ENCODE measurements at places on chromosomes 3 and 15. TPM values are rescaled to one million over a fixed set of nuclear protein-coding genes. Genes with fewer than 3 reads are reported as not detected.
A peak's percentile ranks its signal among the peaks of the same experiment; 100 is the strongest.

DNA sequence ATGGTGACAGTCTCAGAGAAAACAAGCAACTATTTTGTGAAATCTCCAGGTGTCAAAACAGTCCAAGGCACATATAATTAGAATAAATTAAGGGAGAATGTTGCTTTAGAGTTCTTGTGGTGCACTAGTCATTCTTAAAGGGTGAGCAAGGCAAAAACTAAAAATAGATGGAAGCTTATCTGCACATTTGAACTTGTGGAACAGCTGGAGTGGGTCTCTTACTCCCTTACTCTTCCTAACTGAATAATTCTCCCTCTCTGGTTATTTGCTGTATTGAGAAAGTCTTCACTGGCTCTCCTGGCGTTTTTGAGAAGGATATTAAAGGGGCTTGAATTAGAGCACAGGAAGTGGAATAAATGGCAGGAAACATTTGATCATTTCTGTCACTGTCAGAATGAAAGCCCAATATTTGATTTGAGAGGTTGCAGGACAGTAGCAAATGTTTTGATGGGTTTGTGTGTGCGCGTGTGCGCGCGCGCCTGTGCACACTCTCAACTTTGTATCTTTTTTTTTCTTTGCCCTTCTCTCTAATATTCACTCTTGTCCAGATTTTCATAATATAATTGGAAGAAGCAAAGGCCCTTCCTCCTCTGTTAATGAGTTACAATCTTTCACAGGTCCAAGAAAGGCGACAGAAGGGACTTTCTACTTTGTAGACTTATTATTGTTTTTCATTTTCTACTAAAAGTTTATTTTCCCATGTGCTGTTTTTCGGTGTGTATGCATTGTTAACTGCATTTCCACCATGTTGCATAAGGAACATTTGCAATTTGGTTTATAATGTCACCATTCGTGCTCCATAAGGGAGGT lies 40.9 kb downstream of the AKAP13 start:
- no peak for DNase-seq

The WDR72 gene
- total RNA-seq: 1.7 TPM

DNA sequence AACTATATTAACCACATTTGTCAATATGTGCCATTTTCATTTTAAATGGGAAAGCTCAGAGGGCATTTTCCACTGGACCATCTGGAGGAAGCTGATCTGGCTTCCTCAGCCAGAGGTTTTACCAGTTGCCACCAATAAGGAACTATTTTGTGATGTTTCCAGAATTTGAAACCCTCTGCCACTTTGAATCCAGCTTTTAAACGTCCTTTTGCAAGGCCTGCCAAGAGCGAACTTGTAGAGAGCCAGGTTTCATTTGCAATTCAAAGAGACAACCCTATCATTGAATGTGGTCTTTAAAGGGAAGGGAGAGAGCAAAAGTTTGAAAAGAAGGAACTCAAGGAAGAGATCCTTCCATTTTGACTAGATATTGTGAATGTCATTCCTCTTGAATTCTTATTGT lies 123.3 kb upstream of the CHL1 start:
- DNase-seq: no peak

GRCh38 chr3:134817297-134817696 lies 22.2 kb downstream of the EPHB1 start:
- no peak for DNase-seq

- DNase-seq: no peak
Observed at GRCh38 chr3:69389520-69390248, 3.8 kb upstream of the FRMD4B start.

DNA sequence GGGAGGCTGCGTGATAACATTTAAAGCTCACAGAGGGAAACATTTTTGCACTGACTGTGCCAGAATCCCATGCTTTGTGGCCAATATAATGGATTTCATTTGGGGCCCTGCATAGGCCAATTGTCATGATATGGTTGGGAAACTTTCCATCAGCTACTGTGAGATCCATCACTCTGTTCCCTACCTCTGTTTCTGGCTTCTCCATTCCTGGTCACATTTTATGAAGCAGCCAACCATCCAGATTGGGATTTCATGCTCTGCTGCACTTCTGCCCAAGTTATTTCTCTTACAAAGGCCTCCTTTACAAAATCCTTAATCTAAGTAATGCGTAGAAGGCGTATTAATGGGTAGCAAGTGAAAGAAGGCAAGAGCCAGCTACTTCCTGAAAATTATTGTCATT lies 221.1 kb downstream of the LRTM1 start:
- no peak for DNase-seq

DNA sequence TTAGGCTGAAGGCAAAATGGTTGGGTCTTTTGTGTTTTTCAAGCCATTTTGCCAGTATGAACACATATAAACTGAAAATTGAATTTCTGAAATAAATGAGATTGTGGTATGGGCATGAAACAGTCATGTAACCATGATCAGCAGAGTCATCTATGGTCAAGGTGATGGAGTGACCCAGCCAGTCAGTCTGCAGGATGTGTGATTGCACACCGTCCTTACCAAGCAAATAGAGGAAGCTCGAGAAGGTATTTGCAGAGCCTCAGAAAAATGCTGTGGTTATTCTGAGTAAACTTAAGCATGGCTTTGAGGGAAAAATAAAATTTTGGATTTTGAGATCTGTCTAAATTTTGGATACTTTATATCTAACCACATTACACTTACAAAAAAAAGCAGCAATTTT lies 95.9 kb upstream of the RNF7 start:
- no peak for DNase-seq

GRCh38 chr3:29683018-29683993 lies 402.4 kb downstream of the RBMS3 start:
- DNase-seq: no peak

DNA sequence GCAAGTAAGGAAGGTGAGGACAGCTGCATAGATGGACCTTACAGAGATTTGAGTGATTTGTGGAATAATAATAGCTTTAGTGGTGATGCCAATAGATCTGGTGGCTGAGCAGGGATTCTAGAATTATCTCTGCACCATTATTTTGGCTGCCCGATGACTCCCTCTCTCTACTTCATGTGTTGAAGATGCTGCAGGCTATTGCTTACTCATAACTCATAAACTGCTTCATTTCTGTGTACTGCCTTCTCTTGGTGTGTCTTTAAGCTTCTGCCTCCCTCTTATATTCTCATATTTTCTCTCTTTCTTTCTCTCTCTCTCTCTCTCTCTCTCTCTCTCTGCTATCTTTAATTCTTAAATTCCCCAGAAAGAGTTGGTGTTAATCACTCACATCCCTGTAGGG lies 256.0 kb upstream of the TRIM42 start:
- DNase-seq: no peak

DNA sequence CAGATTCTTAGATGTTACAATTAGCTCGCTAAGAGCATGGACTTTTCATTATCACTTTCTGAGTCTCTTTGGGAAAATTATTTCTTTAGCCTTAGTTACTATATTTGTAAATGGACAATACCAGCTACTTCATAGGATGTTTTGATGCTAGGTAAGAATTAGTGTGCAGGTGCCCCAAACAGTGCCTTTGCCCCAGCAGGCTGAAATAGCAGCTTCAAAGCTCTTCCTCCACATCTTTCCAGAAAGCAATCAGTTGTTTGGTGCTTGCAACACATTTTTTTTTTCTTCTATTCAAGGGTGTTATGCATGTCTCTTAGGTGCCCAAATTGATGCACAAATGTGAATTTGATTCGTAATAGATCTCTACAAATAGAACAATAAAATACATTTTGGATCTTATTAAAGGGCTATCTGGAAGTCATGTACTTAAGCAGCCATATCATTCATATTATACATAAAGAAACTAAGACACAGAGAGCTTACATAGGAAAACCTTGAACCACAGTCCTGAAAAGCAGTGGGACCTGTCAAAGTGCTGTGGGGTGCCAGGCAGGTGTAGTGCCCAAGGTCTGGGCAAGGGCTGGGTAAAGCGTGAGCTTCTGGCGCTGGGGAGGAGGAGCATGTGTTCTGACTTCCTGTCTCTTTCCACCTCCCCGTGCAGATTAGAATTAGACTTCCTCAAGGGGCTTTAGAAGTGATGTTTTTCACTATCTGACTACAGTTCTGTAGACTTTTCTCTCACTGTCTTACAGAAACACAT lies 62.9 kb downstream of the FNDC3B start:
- no peak for DNase-seq

GRCh38 chr15:71715914-71716313 lies 94.4 kb upstream of the NR2E3 start:
- no peak for DNase-seq

The SETMAR gene
- 39.4 TPM for total RNA-seq

The NR1I2 gene
- total RNA-seq: 0.26 TPM

- no peak for DNase-seq
Observed at GRCh38 chr3:188476935-188477334, 323.0 kb downstream of the LPP start.

- DNase-seq: peak; percentile 45
Observed at GRCh38 chr3:66378256-66378655, 122.6 kb downstream of the LRIG1 start.

GRCh38 chr3:188916934-188917401 lies 254.8 kb upstream of the TPRG1 start:
- DNase-seq: no peak

DNA sequence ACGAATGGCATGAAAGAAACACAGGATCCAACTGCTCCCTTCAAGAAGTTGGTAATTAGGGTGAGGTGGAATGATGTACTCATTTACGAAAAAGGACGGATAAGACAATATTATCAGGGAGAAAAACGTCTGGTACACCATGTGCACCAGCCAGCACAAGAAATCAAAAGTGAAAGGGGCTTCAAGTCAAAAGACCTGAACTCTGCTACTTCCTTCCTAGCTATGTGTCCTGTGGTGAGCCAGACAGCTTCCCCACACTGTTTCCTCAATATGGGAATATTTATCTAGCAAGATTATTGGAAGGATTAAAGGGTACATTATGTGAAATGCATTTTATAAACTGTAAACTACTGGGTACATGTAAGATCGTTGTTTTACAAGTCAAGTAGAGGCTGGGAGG lies 33.9 kb downstream of the RAB27A start:
- no peak for DNase-seq

DNA sequence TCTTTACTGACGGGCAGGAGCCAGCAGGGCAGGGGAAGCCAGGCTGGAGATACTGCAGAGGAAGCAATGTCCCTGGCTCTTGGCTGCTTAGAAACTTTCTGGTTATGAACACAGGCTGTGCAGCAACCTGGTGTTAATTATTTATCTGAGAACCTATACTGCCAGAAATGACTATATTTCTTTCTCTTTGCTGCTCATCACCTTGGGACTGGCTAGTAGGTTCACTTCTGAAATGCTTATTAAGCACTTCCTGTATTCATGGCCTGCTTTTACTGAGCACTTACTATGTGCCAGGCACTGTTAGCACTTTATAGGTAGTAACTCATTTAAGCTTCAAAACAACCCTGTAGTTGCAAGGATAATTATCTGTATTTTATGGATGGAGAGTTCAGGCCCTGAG lies 57.6 kb downstream of the RAB11A start:
- DNase-seq: no peak

The RHOA gene
- 361 TPM for total RNA-seq

The CTDSPL gene
- total RNA-seq: 36.8 TPM

The KY gene
- 0.52 TPM for total RNA-seq

The SPSB4 gene
- 35.1 TPM for total RNA-seq

The DOCK3 gene
- total RNA-seq: 5.0 TPM

GRCh38 chr3:170420307-170420821 lies 1.7 kb downstream of the CLDN11 start:
- no peak for DNase-seq

The TICRR gene
- total RNA-seq: 44.9 TPM

DNA sequence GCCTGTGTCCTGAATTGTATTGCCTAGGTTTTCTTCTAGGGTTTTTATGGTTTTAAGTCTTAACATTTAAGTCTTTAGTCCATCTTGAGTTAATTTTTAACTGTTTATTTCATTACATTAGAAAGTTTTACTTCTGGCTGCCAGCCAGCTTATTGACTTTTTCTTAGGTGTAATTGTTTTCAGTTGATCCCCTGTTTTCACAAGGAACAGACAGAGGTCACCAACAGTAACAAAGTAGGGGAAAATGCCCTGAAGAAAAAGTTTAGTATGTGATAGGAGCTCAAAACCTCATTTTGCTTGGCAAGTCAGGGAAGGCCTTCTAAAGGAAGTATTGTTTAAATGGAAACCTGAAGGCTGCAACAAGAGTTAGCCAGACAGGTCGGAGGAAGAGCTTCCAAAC lies 10.4 kb downstream of the WDR48 start:
- DNase-seq: no peak

DNA sequence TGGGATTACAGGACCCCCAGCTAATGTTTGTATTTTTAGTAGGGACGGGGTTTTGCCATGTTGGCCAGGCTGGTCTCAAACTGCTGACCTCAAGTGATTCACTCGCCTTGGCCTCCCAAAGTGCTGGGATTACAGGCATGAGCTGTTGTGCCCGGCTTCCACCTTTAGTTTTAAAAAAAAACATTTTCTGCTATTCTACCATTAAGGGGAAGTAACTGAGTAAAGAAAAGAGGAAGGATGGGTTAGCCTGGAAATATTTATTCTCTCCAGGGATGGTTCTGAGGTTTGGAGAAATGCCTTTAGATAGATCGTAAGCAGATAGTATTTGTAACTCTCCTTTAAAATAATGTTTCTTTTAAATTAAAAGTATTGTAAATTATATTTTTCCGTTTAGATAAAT lies 3.1 kb downstream of the AP4E1 start:
- DNase-seq: no peak

The SLC12A1 gene
- total RNA-seq: 0.20 TPM

DNA sequence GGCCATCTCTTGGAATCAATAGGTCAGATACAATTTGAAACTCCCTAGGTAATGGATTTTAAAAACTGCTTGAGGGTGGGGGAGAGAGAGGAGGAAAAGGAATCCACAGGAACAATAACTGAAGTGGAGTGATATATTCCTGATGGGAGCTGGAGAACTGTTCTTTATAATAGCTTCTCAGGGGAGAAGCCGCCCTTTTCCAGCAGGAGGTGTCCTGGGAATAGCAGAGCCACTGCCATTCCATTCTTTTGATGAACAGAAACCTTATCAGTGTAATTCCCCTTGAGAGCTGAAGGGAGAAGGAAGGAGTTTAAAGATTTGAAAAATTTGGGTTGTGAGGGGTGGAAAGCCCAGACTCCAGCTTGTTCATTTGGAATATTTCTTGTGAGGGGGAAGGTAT lies 504.9 kb upstream of the DPH6 start:
- no peak for DNase-seq

DNA sequence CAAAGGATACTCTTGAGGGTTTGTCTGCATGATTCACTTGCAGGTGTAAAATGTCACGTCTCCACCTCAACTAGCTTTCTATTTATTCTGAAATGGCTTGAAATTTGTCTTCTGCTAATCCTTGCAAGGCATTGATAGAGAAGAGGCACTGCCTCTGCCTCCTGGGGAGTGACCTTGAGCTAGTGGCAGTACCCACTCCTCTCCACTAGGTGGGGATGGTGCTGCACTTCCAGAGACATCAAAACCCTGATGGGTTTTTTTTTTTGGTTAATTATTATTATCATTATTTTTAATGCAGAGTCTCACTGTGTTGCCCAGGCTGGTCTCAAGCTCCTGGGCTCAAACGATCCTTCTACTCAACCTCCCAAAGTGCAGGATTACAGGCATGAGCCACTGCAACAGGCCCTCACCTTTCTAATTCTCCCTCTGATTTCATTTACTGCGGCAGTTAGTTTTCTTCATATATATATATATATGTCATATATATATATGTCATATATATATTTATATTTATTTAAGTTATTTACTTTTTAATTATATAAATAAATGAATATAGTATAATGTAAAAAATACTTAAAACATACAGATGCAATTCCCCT lies 117.6 kb upstream of the EIF1B start:
- peak; percentile 61 for DNase-seq

GRCh38 chr3:15271785-15272381 lies 60.5 kb downstream of the SH3BP5 start:
- no peak for DNase-seq

GRCh38 chr3:102200126-102200525 lies 234.7 kb upstream of the ZPLD1 start:
- DNase-seq: no peak

The SPATA12 gene
- not detected for total RNA-seq
